Fibroblast of upper back skin (primary cell): ENCODE measurements at places on chromosomes 16 and 17.

DNA sequence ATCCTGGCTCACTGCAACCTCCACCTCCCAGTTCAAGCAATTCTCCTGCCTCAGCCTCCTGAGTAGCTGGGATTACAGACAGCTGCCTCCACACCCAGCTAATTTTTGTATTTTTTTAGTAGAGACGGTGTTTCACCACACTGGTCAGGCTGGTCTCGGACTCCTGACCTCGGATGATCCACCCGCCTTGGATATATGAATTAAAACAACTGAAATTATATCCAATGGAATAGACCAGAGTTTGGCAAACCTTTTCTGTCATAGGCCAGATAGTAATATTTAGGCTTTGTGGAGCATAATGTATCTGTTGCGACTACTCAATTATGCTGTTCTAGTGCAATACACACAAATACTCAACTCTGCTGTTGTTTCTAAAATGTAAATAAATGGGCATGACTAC lies 93.8 kb upstream of the NACA2 start:
- DNase-seq = no peak

- peak; percentile 94 for DNase-seq
Observed at GRCh38 chr17:72387487-72387886, 266.7 kb downstream of the SOX9 start.

DNA sequence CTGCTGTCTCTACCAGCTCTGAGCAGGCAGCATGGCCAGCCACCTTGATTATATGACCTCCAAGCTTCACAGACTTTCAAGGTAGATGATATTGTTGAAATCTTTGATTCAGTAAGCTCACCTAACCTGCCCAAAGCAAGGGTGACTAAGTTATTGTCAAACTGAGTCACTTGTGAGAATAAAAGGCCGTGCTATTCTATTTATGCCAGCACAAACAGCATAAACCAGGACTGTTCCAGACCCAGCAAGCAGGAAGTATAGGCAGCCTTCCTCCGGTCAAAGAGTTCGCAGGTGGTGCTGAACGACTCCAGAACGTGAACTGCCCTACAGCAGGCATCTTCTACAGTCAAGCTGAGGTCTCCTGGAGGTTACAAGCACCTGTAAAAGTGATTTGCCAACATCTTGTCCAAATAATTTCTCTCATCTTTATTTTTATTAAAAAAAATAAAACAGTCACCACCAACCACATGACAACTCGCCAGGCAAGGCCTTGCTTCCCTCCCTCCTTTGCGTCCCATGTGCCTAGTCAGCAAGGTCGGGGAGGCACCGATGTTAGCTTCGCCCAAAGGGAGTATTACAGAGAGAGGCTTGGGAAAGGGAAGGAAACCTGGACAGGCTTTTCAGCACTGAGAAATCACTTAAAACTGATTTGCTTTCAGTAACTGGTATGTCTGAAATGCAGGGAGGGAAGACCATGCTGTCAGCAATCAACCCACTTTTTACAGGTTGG lies 10.8 kb downstream of the ARL2BP start:
- no peak for DNase-seq

- peak; percentile 75 for DNase-seq
Observed at GRCh38 chr17:82216301-82217119, 3.9 kb upstream of the CCDC57 start.

- no peak for DNase-seq
Observed at GRCh38 chr17:40558890-40559563, 6.2 kb downstream of the CCR7 start.

DNA sequence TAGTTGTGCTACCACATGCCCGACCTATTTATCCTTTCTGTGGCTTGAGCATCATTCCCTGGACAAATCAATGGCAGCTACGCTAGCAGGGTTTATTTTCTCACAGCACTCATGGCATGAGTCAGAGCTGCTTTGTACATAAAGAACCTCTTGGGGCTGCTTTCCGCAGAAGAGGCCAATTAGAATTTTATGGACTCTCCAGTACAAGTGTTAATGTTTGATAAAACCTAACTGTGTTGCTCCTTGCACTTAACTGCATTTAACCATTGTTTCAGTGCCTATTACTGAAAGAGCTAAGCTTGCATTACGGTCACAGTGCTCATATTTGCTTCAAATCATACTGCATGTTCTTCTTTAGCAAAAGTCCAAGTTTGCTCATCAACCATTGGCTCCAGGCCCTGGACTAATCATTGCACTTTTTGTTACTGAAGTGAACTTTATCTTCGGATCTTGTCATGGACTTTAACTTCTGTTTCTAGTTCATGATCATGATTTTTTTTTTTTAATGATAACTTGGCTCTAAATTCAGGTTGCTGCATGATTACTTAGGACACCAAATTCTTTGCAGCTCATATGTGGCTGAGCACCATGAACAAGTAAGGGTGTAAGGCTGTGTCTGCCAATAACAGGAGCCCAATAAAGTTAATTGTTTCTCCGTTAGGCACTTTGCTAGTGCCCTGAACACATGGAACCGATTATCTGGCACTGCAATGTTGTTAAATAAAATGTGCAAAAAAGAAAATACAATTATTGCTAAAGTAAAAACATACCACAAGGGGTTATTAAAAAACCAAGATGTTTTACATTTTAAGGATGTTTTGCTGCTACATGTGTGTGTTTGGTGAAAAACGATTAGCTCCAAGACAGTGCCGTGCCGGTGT lies 492.2 kb downstream of the KCNJ2 start:
- DNase-seq = no peak

DNA sequence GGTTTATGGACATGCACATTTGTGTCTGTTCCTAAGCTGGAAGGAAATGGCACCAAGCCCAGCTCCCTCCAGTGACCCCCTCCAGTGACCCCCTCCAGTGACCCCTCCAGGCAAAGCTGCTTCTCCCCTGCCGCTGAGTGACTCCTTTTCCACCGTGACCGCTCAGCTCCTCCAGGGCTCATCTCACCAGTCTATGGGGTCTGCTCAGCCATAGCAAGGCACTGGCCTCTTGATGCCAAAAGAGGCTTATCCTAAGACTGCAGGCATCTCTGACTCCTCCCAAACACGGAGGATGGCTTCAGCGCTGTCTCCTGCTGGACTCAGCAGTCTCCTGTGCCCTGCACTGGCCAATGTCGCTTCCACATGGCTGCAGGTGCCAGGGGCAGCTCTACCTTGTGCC lies 35.3 kb downstream of the FA2H start:
- no peak for DNase-seq

- no peak for DNase-seq
Observed at GRCh38 chr17:61875285-61875684, 12.0 kb upstream of the BRIP1 start.

DNA sequence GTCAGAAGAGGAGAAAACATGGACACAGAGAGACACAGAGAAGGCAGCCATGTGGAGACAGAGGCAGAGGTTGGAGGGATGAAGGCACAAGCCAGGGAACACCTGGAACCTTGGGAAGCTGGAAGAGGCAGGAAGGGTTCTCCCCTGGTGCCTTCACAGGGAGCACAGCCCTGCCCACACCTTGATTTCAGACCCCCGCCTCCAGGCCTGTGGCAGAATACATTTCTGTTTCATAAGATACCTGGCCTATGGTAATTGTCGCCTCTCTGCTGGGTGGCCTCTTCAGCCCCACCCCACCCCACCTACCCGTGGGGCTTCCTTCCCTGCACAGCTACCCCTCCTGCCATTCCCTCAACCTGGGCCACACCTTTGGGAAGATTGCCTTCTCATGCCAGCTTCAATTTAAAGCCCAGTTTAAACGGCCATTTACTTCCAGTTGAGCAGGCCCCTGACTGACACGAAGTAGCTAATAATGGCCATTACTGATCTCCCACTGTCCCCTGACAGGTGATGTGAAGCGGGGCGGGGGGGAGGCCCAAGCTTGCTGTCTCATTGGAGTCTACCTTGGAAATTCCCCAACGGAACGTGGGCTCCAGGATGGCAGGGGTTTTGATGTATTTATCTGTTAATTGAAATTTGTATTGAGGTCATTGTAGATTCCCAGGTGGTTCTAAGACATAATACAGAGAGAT lies 291.7 kb upstream of the FOXF1 start:
- DNase-seq = no peak

GRCh38 chr16:29784157-29784556 lies 6.1 kb downstream of the ZG16 start:
- DNase-seq = no peak

GRCh38 chr17:43613917-43614316 lies 47.8 kb downstream of the MEOX1 start:
- no peak for DNase-seq

DNA sequence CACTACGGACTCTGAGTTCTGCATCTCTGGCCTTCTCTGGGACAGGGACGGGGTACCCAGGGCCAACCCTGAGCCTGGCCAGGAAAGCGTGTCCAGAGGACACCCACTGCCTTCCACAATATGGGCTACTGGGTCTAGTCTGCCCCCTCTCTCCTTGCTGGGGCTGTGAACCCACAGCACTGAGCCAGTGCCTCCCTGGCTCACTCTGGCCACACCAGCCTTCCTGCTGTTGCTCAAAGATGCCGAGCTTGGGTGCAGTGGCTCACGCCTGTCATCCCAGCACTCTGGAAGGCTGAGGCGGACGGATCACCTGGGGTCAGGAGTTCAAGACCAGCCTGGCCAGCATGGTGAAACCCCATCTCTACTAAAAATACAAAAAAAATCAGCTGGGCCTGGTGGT lies 24.8 kb downstream of the PITPNM3 start:
- no peak for DNase-seq

DNA sequence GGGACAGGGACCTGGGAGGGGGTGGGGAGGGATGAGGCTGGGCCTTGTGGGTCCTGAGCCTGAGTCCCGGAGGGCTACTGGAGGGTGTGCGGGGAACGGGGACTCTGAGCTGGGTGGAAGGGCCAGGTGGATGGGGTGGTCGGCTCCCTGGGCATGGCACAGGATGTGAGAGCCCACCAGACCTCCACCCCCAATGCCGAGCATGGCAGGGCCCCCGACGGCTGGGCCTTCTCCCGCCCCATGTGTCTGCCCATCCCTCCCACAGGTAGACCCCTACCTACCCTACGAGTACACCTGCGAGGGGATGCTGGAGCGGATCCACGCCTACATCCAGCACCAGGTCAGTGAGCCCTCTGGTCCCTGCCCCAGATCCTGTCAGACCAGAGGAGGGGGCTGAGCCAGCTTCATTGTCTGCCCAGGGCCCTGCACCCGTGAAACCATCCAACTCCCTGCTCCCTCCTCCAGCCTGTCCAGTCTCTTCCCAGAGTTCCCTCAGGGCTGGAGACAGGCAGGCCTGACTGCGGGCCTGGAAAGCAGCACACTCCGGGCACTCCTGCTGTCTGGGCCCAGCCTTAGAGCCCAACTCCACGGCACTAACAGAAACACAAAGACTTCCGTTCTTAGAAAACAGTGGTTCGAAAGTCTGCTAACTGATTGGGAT lies 78.0 kb downstream of the MGAT5B start:
- no peak for DNase-seq

GRCh38 chr16:23869052-23869451 lies 33.3 kb downstream of the PRKCB start:
- DNase-seq = no peak

GRCh38 chr17:70259400-70259799 lies 90.1 kb downstream of the KCNJ2 start:
- no peak for DNase-seq

DNA sequence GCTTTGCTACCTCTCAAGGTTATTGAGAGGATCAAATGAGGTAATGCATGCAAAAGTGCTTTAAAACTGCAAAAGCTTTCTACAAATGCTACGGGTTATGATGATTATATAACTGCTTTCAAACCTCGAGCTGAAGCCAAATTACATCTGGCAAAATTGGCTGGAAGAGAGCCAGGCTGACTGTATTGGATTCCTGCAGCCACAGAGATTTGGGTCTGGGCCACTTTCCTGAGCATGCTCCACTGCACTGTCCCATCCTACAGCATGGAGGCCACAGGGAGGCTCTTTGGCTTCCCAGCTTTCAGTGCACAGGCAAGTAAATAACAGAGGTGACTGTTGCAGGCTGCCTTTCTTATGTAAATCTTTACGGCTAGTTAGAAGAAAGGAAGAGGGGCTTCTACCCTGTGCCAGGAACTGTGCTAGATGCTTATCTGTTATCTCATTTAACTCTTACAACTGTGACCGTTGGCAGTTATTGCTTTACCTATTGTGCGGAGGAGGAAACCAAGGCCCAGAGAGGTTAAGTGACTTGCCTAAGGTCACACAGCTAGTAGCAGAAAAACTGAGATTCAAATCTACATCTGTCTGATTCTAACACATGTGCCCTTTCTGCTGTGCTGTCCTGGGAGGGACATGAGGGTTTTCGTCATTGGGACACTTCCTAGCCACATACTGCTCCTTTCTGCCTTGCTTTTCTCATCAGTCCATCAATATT lies 121.8 kb downstream of the SPACA3 start:
- peak; percentile 62 for DNase-seq

- DNase-seq = peak; percentile 6
Observed at GRCh38 chr17:76417499-76418143, 33.2 kb downstream of the SPHK1 start.

DNA sequence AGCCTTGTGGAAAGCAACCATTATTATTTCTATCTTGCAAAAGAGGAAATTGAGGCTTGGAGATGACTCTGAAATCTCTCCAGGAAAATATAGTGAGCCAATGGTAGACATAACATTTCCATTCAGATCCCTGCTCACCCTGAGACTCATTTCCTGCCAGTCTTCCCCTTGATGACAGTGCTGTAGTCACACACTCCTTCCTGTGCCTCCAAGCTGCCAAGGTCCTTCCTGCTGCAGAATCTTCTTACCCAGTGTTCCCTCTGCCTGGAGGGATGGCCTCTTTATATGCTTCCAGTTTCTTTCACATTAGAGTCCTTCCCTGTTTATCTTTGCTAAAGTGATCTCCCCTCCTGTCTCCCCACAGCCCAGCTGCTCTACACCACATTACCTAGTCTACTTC lies 648.1 kb downstream of the TOX3 start:
- DNase-seq = no peak

GRCh38 chr16:87968541-87968940 lies 17.3 kb downstream of the BANP start:
- peak; percentile 56 for DNase-seq

GRCh38 chr16:57276596-57276995 lies 7.9 kb downstream of the PLLP start:
- no peak for DNase-seq
